ENCODE measurements at places on chromosomes 16 and 17. TPM values are rescaled to one million over a fixed set of nuclear protein-coding genes. Genes with fewer than 3 reads are reported as not detected.

DNA sequence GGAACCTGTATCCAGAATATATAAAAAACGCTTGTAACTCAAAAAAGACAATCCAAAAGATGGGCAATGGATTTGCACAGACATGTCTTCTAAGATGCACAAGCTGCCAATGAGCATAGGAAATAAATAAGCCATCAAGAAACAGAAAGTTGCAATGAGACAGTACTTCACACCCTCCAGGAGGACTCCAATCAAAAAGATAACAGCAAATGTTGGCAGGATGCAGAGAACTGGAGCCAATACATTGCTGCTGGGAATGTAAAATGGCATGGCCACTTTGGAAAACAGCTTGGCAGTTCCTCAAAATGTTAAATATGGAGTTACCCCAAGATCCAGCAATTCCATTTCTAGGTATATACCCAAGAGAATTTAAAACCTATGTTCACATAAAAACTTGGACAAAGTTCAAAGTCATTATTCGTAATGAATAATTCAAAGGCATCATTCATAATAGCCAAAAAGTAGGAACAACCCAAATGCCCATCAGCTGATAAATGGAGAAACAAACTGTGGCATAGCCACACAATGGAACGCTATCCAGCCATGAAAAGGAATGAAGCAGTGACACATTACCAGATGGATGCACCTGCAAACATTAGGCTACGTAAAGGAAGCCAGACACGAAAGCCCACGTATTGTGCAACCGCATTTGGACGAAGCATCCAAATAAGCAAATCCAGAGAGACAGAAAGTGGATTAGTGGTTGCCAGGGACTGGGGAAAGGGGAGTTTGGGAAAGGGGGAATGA lies 25.6 kb downstream of the GGA2 start:
- no peaks in the 10 kb centered on the region for H3K27me3 ChIP-seq
- DNase-seq: no peak
- H3K36me3 ChIP-seq: peaks cover 48% of the 10 kb centered on the region
- no peak overlapping the region for H3K27ac ChIP-seq
- peaks cover 3% of the 10 kb centered on the region for H3K4me1 ChIP-seq

SMPD3 gene
- total RNA-seq: 0.16 TPM

- no peak overlapping the region for H3K27ac ChIP-seq
- no peaks in the 10 kb centered on the region for H3K36me3 ChIP-seq
- peaks cover 13% of the 10 kb centered on the region for H3K27me3 ChIP-seq
- H3K4me1 ChIP-seq: peaks cover 6% of the 10 kb centered on the region
- no peak for DNase-seq
- H3K4me3 ChIP-seq: no peak overlapping the region
Observed at GRCh38 chr16:85840801-85841200, 41.3 kb downstream of the COX4I1 start.

FBXW10 gene
- not detected for total RNA-seq

- peaks cover 3% of the 10 kb centered on the region for H3K36me3 ChIP-seq
- H3K27ac ChIP-seq: no peak overlapping the region
- peaks cover 69% of the 10 kb centered on the region for H3K27me3 ChIP-seq
Observed at GRCh38 chr16:3186946-3187690, 886 bp upstream of the OR1F1 start.

KCNH6 gene
- not detected for total RNA-seq
